Right renal cortex interstitium (tissue), 3 donors: ENCODE measurements at places on chromosomes 11 and 22.

DNA sequence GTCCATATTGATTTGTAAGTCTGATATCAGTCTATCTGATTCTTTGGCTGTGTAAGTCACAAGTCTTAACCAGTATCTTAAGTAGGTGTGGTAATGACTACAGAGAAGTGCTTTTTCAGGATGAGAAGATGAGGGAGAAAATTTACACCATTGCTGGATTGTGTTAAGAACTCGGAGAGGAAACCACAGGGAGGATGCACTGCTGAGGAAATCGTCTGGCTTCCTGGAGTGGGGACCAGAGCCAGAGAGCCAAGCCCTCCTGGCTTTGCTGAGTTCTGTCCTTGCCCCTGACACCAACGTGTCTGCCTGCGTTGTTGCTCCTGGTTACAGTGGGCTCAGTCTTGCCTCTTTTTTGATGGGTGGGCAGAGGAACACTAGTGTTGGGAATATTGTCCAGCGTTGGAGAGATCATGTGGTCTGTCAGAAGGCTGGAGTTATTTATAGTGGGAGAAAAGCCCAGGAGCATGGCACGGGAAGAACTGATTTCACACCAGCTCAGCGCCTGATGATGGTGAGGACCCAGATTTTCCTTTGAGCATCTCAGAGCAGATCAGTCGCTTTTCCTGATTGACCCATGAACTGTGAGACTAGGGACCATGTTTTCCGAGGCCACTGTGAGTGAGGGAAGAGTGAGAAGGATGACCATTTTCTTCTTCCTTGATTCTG lies 29.6 kb downstream of the MARK2 start:
- DNase-seq: no peak

DNA sequence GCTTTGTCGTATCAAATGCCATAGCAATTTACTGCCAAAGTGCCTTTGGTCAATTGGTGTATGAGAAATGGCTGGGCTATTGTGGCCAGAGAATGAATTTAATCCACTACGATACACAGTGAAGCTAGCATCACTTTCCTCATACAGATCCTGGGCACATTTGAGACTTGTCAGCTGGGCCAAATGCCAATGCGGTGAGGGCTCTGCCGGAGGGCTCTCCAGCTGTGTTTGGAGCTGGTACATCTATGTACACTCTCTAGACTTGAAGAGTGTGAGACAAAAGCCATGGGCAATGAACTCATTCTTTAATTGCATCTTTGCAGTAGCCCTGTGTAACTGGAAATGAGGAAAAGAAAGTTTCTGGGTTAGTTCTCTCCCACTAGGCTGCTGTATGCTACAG lies 1052.9 kb downstream of the NTM start:
- DNase-seq: no peak

- DNase-seq: no peak
Measured at GRCh38 chr11:57191311-57192219, 9.8 kb downstream of the LRRC55 start.

- DNase-seq: no peak
Measured at GRCh38 chr11:117833401-117833891, 8.9 kb upstream of the FXYD2 start.

GRCh38 chr11:8267280-8267679 lies 3.6 kb upstream of the LMO1 start:
- no peak for DNase-seq

DNA sequence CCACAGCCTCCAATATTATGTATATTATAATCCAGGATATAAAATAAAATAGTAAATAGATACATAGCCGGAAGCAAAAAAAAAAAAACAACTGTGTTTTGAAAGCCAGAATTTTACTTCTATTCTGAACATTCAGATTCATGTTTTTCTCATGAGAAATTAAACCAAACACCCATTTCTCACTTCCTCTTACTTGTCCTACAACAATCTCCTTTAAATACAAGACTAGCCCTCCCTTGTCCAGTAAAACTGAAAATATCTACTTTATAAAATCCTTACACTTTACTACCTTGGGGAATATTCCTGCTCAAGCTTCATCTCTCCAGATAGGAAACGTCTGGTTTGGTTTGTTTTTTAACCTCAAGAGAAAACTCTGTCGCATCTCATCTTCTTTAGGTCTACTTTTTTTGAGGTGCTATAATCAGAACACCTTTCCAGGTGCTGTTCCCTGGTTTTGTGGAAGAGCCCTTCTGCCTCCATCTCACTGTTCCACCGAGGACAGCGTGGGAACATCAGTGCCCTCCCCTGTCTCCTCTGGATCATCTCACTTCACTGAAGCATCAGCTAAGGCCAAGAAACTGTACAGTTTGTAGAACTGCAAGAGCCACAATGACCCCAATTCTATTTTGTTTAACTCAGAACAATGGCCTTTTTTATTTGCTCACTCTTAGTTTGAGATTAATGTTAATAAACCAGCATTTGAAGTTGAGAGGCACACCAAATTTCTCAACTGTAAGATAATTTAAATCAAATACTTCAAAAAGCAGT lies 82.0 kb upstream of the ARHGAP32 start:
- no peak for DNase-seq

- no peak for DNase-seq
Measured at GRCh38 chr11:47514825-47515647, 37.9 kb downstream of the CELF1 start.

DNA sequence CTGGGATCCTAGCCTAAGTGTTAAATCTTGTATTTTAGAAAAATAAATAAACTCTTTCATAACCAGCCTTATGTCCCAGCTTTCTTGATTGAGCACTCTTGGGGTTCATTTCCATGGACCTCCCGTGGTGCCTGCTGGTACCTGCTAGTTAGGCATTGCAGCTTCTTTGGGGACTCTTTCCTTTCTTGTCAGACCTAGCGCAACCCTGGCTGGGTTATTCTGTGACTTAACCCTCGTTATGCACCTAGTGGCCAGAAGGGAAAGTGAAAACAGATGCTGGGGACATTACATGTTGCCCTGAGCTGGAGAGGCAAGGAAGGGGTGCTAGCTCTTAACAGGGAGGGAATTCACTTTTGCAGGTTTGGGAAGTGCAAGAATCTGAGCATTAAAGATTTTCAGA lies 46.8 kb downstream of the APIP start:
- DNase-seq: no peak

DNA sequence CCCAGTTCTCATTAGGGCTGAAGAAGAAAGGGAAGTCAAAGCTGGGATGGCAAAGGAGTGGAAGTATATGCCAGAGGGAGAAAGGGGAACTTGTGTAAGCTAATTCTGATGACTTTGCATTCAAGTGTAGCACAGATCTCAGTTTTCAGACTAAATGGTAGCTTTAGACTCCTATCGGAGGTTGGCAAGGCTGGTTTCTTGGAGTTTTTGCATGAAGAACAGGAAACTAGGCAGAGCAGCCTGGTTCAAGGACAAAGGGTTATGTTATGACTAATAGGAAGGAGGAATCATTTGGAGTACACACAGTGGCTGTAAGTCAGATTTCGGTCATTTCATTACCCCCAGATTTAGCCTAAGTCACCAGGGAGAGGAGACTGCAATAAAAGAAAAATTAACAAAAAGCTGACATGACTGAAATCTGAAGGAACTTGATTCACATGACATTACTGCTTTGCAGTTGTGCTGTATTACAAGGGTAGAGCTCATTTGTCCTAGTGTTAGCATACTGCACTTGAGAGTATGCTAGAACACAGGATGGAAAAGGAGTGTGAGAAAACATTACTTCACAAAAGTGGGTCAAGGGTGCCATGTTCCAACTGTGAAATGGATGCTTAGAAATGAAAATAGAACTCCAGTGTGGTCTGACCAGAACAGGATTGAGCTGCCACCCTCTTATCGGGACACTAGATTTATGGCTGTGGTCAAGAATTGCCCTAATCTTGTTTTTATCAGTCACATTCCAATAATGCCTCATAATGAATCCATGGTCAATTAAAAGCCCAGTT lies 23.6 kb downstream of the ADM start:
- no peak for DNase-seq
